OCI-M1 (cell line): ENCODE measurements at places on chromosomes 12 and 14.

DNA sequence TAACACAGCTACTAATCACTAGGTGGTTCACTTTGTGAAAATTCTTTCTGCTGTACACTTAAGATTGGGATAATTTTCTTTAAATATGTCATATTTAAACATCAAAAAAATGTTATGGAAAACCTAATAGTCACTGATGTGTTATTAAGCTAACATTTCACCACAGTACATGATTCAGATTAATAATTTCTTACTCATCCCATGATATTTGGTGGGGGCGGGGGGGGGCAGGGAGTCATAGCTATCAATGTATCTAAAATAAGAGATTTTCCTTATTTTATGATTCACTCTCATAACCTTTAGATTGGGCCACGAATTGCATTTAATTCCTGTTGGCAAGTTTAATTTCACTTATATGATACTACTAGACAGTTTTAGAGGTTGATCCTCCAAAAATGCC lies 88.8 kb downstream of the KCNH5 start:
- DNase-seq: no peak

DNA sequence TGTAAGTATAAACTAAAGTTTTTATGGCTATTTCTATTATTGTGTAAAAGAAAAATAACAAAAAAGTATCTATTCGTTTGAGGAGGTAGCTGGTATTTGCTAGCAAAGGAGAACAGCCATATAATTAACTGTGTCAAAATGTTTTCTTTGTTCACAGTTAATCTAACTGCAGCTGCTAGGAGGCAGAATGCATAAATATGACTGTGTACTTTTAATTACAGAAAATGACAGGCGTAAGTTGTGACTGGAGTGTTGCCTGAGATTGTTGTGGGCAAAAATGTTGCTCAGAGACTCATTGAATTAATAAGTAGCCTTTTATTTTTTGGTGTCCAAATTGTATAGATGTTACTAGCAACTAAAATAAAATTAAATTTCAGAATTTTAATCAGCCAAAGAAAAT lies 33.5 kb downstream of the PTPRO start:
- no peak for DNase-seq

- DNase-seq: no peak
Observed at GRCh38 chr12:109824731-109825130, 8.5 kb downstream of the TRPV4 start.

DNA sequence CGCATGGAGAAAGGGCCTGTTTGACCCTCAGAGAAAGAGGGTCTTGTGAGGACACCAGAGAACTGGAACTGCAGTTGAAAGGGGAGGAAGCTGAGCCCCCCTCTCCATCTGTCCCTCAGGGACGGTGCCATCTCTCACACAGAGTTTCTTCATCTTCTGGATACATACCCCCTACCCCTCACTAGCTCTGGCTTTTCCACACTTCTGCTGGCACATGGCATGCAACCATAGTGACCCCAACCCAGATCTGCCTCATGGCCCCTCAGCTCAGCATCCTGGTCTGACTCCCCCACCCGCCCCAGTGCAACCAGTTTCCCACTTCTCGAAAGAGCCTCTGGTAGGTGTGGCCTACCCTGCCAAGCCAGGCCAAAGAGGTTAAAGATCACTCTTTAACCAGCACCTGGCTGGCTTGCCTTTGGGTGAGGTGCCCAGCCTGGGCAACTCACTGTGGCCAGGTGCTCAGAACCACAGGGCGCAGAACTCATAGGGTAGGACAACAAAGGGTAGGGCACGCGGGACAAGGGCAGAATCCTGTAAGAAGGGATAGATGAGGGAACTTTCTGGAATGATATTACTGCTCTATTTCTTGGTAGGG lies 25.8 kb downstream of the GALNT16 start:
- DNase-seq: no peak

GRCh38 chr12:95182868-95183415 lies 34.3 kb downstream of the FGD6 start:
- peak; percentile 30 for DNase-seq

- no peak for DNase-seq
Observed at GRCh38 chr12:131092901-131093603, 139.3 kb downstream of the ADGRD1 start.

- peak; percentile 69 for DNase-seq
Observed at GRCh38 chr14:61444215-61444768, 122.9 kb downstream of the PRKCH start.

DNA sequence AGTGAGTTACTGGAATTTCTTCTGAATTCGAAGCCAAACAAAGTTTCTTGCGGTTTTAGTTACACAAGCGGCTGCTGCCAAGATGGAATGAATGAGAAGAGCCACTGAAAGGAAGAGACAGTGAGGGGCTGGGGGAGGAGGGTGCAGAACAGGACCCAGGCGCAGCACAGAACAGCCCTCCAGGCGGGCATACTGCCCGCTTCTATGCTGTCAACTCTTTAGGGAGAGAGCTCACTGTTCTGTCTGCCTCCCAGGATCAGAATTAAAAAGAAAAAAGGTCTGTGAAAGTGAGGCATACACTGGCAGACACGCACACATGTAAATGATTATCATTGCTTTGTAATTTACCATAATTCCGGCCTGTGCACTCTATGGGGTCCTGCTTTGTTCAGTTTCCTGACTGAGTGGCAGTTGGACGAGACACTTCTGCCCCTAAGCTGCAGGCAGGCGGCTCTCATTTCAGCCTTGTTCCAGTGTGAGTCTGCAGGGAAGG lies 231.6 kb downstream of the CACNA1C start:
- DNase-seq: no peak

GRCh38 chr12:27826076-27826475 lies 46.0 kb upstream of the MANSC4 start:
- no peak for DNase-seq

- DNase-seq: peak; percentile 87
Observed at GRCh38 chr14:86203843-86204242, 673.9 kb downstream of the FLRT2 start.

- DNase-seq: no peak
Observed at GRCh38 chr12:20590570-20590969, 104.6 kb upstream of the SLCO1C1 start.

- DNase-seq: no peak
Observed at GRCh38 chr12:107374161-107374840, 281.0 kb upstream of the CRY1 start.

GRCh38 chr14:38129705-38130104 lies 78.0 kb upstream of the SSTR1 start:
- no peak for DNase-seq

- no peak for DNase-seq
Observed at GRCh38 chr14:72745546-72745945, 148.4 kb downstream of the DPF3 start.

DNA sequence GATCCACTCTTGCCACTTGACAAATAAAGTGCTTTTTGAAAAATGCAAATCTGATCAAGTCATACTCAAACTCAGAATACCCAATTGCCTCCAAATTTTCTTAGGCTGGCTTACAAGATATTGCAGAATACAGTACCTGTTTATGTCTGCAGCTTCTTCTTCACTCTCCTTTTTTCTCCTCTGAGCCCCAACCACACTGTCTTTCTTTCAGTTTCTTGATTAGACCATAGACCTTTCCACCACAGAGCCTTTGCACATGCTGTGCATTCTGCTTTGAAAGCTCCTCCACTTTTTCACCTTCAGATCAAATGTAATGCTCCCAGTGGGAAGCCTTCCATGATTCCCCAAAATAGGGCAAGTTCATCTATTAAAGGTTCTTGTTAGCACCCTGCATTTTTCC lies 13.9 kb upstream of the GYS2 start:
- no peak for DNase-seq

GRCh38 chr12:89723276-89723675 lies 14.6 kb upstream of the ATP2B1 start:
- DNase-seq: no peak

GRCh38 chr14:61368114-61368710 lies 46.8 kb downstream of the PRKCH start:
- no peak for DNase-seq

DNA sequence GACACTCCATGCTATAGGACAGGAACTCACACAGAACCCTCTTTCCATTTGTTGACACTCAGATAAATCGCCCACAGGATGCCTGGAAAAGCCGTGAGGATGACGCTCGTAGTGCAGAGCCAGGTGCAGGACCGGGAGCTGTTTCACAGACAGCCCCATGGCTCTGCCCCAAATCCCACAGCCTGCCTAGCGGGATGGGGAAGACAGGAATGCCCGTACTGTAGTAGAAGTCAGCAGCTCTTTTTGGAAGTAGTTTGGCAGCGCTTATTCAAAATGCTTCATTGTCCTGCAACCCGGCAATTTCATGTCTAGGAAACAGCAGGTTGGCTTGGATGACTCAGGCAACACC lies 41.6 kb downstream of the JAG2 start:
- DNase-seq: no peak

GRCh38 chr12:55072083-55072482 lies 52.3 kb downstream of the NEUROD4 start:
- DNase-seq: peak; percentile 73

DNA sequence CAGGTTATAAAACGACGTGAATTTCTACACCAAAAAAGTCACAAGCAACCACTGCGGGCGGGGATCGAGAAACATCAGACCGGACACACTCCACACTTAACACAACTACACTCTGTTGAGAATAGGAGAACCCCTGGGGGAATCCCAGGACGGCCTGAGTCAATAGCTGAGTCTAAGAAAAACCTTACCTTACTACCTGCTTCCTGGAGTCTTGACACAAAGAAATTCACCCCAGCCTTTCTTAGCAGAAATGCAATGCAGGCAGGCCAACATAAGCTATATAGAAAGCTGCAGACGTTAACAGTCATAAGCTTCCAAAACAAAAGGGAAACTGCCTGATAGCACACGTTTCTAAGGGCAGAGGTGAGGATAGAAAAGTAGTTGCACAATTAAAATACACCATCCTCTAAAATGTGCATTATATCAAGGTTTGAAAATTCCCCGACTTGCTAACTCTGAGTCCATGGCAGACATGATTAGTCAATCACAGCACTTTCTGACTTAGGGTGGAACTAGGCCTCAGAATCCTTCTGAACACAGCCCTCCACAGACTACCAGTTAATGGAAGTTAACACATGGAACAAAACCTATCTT lies 68.0 kb downstream of the CCDC88C start:
- DNase-seq: no peak

GRCh38 chr14:33618361-33619105 lies 332.3 kb downstream of the EGLN3 start:
- no peak for DNase-seq

DNA sequence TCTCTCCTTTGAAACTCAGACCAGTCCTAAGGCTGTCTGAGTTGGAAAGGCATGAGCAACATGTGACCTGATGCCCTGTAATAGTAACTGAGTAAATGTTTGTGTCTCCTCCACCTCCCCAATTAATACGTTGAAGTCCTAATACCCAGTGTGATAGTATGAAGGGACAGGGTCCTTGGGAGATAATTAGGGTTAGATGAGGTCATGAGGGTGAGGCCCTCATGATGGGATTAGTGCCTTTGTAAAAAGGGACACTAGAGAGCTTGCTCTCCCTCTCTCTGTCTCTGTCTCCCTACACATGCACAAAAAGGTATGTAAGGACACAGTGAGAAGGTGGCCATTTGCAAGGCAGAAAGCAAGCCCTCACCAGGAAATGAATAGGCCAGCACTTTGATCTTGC lies 18.1 kb upstream of the KIF21A start:
- no peak for DNase-seq

DNA sequence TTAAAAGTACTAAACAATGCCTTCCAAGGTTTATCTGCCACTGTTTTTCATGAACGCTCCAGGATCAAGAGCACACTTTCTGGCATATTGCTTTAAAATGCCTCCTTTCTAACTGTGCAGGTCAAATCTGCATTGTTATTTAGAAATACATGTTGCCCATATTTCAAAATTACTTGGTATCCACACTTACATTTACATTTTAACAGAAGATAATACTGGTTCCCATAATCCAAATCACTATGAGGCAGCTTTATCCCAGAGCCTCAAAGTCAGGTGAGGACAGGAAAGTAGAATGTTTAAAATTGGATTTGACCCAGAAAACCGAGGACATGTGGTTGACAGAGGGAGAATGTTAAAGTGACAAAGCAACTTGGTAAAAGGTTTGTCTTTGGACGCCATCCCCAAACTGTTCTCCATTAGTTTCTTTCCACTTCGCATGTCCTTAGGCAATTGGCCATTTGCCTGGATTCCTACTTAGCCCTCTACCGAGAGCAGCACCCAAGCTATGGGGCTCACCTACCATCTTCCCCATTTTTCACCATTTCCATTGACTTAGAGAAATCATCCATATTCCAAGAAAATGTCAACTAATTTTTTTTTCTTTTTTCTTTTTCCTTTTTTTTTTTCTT lies 353.0 kb downstream of the PAWR start:
- DNase-seq: no peak
